ENCODE measurements at places on chromosomes 5 and 9.

- no peak for DNase-seq
Measured at GRCh38 chr9:21244836-21245235, 5.0 kb upstream of the IFNA14 start.

GRCh38 chr9:106934442-106935238, 71.7 kb downstream of the ZNF462 start:
- DNase-seq, result no peak

- no peak for DNase-seq
Measured at GRCh38 chr5:142613271-142613671, 72.6 kb downstream of the FGF1 start.

GRCh38 chr5:128216860-128217531, 133.4 kb downstream of the SLC12A2 start:
- no peak for DNase-seq

GRCh38 chr9:37034305-37034937, 353 bp upstream of the PAX5 start:
- DNase-seq, result peak; percentile 44

DNA sequence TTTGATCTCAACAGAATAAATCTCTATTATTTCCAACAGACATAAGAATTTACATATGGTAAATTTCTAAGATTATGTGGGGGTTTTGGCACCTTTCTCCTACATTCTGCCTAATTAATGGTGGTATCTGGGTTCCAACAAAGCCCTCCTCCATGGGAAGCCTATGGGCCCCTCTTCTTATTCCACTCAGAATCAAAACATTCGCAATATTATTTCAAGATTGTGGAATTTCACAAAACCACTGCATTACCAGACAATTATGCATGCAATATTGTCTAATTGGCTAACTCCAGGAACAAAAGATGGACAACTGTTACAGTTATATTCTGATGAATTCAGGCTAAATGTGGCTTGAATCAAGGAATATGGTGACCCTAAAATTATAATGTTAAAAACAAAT, 434.0 kb downstream of the NFIB start:
- DNase-seq, result no peak

DNA sequence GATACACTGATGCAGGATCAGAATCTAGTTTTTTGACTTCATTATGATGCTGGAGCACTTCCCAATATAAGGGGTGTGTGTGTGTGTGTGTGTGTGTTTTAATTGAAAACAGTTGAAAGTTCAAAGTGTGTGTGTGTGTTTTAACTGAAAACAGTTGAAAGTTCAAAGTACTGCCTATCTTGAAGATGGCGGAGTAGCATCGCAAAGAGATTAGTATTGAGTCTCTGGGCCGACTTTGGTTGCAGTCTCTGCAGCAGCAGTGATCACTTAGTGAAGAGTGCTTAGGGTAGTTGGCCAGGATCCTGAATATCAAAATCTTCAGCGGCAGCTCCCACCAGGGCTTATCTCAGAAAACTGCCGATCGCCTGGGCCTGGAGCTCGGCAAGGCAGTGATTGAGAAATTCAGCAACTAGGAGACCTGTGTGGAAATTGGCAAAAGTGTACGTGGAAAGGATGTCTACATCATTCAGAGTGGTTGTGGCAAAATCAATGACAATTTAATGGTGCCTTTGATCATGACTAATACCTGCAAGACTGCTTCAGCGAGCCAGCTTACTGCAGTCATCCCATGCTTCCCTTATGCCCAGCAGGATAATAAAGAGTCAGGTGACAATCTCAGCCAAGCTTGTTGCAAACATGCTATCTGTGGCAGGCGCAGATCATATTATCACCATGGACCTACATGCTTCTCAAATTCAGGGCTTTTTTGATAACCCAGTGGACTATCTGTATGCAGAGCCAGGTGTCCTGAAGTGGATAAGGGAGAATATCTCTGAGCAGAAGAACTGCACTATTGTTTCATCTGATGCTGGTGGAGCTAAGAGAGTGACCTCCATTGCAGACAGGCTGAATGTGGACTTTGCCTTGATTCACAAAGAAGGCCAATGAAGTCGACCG, 7.3 kb upstream of the SCAI start:
- DNase-seq, result no peak

DNA sequence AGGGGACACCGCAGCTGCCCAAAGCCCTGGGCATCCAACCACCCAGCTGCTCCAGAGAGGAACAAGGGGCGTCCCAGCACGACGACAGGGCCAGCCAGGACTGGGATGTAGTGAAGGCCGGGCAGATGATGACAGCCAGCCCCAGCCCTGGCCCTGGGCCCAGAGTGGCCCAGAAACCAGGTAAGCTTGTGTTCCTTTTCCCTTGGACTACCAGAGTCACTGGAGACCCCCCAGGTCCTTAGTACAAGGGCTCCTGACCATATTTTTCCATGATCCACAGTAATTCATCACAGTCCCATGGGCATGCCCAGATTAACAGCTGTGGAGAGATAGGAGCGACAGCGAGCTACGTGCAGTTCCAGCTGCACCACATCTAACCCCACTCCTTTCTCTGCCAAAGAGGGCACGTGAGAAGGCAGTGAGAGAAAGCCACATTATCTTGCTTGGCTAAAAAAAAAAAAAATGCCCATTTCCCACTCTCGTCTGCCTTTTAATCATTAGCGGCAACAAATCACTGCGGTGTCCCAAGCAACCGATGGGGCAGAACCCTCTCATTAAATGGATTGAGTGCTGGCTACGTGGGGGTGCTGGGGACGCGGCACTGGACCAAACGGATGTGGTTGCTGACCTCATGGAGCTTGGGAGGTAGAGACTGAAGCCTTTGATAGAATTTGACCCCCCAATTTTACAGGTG, 21.7 kb upstream of the SYNPO start:
- DNase-seq, result no peak

DNA sequence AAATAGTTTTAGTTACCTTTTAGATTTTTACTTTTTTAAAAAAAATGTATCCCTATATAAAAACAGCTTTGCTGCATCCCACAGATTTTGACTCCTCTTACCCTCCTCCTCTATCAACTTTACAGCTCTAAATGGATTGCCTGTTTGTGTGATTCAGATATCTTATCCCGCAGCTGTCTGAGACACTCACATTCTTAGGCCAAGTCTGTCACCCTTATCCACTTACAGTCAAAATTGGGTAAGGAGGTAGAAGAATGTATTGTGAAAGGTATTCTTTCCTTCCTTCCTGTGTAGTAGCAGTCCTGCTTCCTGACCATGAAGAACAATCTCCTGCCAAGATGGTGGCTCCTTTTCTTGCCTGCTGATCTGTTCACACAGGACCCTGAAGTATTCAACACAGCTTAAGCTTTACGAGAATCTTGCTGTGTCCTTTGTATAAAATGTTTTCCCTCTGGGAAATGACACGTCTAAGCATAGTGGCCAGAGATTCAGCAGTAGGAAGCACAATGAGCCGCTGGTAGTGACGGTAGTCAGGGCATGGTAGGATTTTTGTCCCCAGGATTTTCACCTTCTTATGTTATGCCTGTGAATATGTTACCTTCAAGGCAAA, 67.7 kb upstream of the ST8SIA4 start:
- no peak for DNase-seq

DNA sequence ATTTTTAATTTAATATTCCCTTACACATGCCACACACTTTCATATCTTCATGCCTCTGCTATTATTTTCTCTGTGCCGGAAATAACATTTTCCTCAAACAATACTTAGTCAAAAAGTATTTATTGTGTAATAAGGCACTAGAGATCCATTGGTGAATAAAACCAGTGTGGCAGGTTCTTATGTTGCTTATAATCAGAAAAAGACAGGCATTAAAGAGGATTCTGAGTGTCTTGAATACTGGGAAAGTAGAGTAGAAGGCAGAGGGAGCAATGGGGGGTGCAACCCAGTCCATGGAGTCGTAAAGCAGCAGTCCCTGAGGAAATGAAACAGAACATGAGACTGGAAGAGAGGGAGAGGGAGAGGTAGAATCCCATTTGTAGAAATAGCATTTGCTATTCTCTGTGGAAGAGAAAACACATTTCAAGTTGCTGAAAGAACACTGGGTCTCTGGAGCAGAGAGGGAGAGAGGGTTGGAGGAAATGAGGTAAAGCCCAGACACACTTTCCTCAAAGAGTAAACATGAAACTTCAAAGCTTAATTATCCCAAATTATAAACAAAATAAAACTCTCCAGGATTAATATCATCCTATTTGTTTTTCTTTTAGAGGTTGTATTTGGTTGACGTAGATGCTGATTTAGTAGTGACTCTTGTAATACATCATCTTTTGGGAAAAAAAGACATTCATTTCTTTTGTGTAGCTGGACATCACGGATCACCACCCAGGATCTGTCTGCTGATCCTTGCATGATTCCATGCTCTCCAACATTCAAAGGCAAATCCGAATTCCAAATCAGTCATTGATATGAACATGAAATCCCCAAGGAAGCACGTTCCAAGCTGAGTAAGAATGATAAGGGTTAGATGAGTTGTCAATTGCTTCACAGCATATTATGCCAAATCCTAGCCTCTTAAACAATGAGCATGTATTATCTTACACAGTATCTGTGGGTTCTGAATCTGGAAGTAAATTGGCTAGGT, 37.4 kb upstream of the GRAMD2B start:
- no peak for DNase-seq

All from activated T-cell treated with anti-CD3 and anti-CD28 coated beads, Interleukin-2, amount 50 U/mL, for 1 hour (primary cell).